Activated naive CD8-positive, alpha-beta T cell treated with anti-CD3 and anti-CD28 coated beads, Interleukin-2, amount 10 ng/mL, durations not matched to agents 7 days and 5 days (primary cell): ENCODE measurements at places on chromosomes 5 and 9.

- no peak for DNase-seq
These were observed 473.4 kb downstream of the NTRK2 start for GRCh38 chr9:85142968-85143367.

DNA sequence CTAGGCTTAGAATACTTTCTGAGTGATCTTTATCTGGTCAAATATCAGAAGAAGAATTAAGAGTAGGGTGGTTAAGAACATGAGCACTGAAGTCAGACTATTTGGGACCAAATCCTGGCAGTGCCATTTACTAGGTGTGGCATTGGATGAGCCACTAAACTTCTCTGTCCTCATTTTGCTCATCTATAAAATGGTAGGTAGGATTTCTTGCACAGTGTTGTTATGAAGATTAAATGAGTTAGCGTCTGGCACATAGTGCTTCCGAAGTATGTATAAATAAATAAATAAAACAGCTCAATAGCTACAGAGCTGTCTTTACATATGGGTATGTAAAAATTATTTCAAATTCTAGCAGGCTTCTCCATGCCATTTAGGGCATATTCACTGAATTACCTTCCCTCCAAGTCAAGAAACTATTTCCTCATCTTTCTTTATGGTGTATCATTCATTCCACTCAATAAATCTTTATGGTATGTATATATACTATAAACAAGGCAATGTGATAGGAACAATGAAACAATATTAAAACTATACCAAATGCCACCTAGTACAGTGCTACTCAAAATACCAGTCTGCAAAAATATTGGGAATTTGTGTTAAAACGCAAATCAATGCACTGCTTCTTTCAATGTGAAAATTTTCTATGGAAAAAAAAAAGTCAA lies 9.8 kb upstream of the PGGT1B start:
- DNase-seq: no peak

DNA sequence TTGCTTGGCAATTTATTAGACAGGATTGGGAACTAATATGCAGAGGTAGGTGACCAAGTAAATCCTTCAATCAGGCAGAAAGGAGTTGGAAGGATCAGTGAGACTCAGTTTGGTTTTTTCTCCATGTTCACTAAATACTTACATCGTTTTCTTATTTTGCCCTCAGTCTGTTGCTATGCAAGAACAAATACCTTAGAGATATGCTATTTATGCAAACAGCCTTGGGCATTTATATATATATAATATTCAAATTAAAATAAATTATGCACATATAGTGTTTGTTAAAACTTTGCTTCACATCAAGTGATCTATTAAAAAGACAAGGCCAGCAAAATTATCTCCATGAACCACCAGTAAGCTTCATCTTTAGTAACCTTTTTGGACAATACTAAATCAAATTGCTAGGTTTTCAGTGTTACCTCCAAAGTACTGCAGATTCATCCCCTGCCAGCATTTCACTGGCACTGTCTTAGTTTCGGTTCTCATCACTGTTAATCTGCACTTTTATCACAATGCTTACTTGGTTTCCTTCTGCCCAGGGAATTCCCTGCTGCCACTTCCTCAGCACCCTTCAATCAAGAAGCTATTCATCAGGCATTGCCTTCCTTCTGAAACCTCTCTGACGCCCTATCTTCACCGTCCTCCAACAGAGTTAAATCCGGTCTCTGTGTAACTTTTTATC lies 26.0 kb upstream of the LIFR start:
- DNase-seq: no peak

DNA sequence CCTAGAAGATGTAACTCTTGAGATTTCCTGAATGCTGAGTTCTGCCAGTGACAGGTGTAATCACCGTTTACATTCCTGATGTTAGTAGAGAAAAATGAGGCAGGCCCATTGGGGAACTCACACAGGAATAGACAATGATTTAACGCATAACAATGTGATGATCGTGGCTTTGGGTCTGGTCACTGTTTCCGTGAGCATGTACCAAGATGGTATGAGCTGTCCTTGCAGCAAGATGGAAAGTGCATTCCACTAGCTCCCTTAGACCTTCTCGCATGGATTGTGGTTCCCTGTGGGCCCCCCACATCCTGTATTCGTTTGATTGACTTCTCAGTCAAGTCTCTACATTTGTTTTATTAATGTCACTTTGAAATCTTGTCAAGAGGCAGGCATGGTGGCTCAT lies 124.0 kb upstream of the DAP start:
- DNase-seq: no peak

- no peak for DNase-seq
These were observed 170.3 kb upstream of the PRR16 start for GRCh38 chr5:120293796-120294195.

DNA sequence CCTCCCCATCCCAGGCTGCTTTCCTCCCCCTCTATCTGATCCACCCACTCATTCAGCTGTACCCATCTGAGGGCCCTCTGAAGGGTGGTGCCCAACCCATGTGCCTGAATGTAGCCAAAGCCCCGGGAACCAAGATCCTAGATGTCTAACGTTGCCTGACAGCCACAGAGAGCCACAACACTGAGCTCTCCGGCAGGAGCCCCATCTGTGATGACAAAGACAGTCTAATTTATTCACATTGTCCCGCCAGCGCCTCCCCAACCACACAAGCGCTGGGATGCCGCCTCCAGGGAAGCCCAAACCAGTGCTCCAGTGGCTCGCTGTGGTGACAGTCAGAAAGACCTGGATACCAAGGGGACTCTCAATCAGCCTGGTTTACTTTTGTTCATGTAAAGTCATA lies 8.4 kb downstream of the IGFBPL1 start:
- DNase-seq: no peak

GRCh38 chr9:109010746-109011145 lies 2.6 kb downstream of the CTNNAL1 start:
- DNase-seq: no peak

DNA sequence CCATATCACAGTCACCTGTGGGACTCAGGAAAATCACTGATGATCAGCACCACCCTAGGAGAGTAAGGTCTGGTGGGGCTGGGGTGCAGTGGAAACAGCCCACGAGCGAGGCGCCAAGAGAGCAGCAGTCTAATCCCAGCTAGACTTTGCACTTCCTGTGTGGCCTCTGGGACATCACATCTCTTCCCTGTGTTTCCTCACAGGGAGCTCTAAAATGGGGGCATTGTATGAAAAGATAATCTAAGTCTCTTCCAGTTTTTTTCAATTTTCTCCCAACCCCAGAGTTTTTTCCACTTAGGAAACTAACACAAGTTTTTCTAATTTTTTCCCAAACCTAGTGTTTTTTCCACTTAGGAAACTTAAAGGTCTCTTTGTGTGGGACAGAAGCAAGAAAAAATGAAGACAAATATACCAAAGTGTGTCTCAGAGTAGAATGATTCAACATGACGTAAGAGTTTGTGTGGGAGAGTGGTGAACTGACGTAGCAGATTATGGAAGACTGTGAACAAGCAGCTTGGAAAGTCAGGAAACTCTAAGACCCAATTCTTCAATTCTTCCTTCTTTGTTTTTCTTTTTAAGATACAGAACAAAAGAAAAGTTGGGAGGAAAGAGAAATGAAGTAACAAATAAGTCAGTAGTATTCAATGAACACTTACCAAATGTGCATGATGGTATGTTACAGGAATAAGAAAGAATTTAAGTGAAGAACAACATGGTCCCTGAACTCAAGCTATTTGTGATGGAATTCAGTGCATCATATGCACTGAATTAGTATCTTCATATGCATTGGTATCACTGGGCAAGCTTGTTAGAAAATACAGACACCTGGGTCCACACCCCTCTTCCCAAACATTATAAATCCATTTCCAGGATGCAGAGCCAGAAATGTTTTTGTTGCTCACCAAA lies 51.3 kb downstream of the LHFPL2 start:
- DNase-seq: no peak

DNA sequence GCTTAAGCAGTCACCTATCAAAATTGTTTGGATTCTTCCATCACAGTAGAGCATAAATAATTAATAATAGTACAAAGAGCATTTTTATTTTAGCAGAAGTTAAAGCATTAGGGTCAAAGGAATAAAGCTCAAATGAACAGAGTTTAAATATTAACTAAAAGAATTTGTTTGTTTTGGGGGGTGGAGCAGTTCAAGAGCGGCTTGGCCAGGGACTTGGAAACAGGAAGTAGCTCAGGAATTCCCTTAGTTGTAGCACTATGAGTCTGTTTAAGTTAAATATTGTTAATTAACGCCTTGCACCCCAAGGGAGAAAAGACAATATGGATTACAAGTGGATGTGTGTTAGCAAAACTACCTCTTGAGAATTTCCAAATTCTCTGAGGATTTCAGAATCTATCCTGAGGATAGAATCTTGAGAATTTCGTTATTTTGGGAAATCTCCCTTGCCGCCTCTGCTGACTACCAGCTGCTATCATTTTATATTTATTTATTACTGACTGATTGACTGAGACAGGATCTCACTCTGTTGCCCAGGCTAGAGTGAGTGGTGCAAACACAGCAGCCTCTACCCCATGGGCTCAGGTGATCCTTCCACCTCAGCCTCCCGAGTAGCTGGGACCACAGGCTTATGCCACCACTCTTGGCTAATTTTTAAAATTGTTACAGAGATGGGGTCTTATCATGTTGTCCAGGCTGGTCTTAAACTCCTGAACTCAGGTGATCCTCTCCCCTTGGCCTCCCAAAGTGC lies 96.7 kb upstream of the CHD1 start:
- no peak for DNase-seq

DNA sequence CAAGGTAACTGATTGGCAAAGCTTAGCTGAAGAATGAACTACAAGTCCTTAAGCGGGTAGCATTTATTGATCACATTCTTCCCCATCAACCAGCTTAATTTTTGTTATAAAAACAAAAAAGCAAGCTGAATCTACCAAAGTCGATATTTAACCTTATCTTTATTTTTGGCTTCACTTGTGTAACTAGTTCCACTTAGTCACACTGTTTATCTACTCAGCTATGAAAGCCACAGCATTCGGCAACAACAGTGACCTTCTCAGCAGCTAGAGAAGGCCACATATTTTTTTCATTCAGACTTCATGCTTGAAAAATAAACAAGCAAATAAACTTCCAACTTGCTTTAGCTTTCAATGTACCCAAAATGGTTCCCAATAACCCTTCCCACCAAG lies 69.4 kb downstream of the KLHL3 start:
- DNase-seq: no peak

- no peak for DNase-seq
These were observed 419.7 kb downstream of the CHSY3 start for GRCh38 chr5:130323804-130324454.

GRCh38 chr5:56638061-56638621 lies 177.2 kb upstream of the MAP3K1 start:
- no peak for DNase-seq

GRCh38 chr5:72746736-72747135 lies 69.7 kb upstream of the TNPO1 start:
- DNase-seq: no peak

DNA sequence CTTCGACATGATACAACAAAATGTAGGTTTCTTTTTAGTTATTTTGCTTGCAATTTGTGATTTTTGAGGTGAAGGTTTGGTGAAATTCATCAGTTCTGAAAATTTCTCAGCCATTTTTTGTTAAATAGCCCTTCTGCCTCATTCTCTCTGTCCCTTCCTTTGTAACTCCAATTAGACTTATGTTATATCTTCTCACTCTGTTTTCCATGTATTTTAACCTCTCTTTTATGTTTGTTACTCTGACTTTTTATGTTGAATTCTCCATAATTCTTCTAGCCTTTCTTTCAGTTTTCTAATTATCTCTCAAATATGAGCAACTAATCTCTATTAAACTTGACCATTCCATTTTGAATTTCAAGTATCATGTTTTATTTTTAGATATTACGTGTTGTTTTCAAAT lies 172.2 kb upstream of the VCAN start:
- DNase-seq: no peak

DNA sequence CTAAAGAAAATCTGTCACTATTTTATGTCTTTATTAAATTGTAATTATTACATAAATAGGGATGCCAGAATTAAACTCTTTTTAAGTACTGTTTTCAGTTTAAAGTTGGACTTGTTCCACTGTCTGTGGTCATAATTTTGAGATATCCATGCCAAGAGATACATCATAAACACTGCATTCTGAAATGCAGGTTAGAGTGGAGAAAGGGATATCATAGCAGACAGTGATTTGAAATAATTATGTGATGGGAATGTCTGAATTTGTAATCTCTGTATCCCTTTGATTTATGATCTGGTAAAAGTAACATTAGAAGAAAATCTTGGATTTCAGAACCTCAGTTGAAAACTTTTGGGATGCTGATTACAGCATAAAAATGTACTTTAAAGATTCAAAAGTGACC lies 222.1 kb downstream of the GOLPH3 start:
- DNase-seq: no peak

- DNase-seq: no peak
These were observed 284.2 kb downstream of the NSG2 start for GRCh38 chr5:174329738-174330137.

DNA sequence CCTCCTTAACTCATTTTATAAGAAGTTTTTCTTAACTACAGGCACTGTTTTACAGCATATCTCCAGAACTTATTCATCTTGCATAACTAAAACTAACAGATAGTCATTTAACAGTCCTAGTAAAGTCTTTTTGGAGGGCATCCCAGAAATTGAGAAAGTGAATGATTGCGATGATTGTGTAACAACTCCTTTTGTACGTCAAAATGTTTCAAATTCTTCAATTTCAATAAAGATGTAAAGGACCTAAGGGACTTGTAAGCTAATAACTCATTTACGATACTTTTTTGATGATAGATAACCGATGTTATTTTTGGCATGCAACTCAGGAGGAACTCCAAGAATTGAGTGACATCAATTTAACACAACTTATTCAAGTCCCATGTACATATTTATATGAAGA lies 42.7 kb downstream of the SVEP1 start:
- DNase-seq: no peak

- DNase-seq: no peak
These were observed 170.9 kb upstream of the TBCA start for GRCh38 chr5:77947041-77947428.

DNA sequence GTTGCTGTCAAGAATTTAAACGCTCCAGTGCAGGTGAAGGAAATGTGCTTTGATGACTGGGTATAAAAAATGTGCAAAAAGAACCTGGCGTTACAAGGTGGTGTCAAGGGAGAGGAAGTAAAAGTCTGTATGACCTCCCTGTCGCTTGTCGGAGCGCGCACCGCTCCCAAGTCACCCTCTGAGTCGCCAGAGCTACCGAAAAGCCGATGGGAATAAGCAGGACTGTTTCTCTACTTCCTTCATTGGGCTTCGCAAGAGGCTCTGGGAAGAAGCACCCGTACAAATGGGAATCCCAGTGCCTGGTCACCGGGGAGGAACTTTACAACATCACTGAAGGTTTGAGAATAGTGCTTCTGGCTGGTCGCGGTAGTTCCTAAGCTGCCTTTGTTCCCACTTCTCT lies 1.3 kb upstream of the DMRT2 start:
- DNase-seq: peak; percentile 34

DNA sequence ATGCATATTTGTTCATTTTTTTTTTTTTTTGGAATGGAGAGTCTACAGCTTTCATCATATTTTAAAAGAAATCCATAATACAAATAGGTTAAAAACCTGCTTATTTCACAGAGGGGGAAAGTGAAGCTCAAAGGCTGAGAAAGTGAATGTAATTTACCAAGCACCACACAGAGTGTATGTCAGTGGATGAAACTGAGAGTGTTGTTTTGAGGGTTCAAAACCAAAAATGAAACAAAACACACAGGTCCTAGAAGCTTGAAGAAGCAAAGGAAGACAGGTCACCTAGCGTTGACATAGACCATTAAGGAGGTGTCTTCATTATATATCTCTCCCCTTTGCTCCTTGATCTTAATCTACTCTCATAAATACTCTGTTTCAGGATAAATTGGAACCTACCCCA lies 7.5 kb downstream of the NMUR2 start:
- no peak for DNase-seq
